ENCODE measurements at places on chromosomes 16 and 17.

DNA sequence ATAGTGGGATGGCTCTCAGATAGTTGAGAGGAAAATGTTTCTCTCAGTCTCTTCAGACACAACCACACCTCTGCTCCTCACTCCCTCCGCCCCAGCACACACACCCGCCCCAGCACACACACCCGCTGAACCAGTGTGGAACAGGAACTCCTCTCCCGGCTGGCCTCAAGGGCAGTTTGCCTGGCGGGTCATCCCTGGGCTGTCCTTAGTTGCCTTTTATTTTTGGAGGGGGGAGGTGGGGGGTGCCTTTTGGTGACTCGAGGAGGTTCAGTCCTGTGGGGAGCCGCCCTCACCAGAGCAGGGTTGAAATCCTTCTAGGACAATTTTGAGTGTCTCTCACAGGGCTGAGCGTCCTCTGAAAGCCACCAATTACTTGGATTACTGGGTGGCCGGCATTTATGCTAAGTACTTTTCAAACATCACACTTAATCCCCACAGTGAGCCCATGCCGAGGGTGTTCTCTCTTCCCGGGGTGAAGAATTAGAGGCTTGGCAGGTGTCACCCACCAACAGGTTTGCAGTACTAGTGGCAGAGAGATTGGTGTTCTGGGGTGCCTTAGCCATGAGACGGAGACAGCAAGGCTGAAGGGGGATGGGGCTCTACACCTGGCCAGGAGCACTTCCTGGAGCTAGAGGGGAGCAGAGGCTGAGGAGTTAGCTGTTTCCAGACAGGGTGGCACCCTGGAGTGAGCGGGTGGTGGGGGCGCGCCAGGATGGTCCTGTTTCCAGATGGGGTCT is 2.8 kb downstream of the RASD1 start:
- no peak for DNase-seq

DNA sequence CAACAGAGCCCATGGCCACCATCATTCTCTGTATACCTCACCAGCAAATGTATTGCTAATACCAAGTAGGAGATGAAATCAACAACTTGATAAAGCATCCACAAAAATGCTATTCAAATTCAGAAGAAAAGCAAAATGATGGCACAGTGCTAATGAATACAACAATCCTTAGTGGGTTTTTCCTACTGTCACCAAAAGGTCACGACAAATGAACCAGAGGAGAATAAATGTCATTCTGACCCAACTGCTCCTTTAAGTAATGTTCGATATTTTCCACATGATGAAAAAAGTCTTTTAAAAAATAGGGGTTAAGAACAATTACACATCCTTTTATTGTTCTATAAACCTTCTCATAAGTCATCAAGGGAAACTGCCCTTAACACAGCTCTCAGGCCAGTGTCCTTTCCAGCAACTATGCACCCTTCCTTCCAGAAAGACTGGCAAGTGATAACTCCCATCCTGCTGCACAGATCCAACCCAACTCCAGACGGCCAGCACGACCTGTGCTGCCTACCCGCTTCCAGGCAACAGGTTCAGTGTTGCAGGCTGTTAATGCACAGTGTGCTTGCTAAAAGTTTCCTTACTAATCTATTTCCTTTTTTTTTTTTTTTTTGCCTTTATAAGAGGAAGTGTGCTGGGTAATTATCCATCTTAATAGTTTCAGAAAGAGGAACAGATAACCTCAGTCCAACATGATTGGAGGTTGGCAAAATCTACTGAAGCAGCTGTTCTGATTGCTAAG is 15.4 kb downstream of the FBXO31 start:
- DNase-seq, result no peak

GRCh38 chr16:1002399-1003166 is 21.0 kb downstream of the SOX8 start:
- DNase-seq, result no peak

DNA sequence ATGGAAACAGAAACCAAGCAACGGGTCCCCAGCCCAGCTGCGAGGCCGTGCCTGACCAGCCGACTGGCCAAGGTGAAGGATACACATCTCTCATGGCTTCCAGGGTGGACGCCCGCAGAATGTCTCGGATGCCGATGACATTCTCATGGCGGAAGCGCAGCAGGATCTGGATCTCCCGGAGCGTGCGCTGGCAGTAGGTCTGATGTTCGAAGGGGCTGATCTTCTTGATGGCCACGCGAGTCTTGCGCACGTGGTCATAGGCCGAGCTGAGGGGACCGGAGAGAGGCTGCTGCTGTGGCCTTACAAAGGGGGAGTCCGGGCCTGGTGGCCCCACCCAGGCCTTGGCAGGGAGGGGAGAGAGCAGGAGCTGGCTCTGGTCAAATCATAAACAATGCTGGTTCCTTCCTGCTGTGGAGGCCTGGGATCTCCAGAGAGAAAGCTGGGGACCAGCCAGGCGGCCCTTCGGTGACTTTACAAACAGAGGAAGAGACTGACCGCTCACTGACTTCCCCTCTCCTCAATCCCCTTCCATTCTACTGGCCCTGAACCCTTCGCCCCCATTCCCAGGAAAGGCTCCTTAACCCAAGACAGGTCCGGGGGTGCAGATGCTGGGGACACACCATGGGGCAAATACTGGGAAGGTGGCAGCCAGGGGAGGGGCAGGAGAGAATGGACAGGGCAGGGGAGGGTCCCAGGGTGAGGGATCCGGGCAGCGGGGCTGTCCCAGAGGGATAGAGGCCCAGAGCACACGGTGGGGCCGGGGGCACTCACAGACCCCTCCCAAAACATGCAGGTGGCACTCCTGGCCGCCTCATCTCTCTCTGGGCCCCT is 1.1 kb downstream of the MAPK3 start:
- DNase-seq, result no peak

DNA sequence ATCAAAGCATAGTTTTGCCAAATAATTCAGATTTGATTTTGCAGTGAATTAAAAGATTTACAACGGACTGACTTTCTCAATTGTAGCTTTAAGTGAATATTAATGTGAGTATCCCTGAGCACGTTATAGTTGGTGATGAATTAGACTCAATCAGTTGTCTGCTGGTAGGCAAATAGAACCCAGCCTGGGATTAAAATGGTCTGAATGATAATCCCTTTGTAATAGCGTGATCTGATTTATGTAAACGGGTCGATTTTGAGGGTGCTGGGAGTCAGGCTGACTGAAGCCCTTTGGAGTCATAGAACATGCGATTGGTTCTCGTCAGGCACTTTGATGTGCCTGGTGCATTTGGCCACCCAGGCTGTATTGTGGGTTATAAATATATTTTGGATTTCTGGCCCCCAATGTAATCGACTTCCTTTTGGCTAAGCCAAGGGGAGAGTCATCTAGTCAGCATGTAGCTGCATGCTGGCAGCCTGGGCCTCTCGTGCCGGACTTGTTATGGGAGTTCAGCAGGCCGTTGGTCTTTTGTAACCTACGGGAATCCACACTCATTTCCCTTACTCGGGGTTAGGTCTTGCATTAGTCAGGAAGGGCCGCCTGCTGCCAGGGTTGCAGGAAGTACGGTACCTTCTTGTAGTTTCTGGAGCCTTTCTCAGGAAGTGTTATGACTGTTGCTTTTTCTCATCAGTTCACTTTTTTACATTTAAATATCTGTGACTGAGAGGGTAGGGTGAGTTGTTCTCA is 5.4 kb downstream of the PGS1 start:
- no peak for DNase-seq

DNA sequence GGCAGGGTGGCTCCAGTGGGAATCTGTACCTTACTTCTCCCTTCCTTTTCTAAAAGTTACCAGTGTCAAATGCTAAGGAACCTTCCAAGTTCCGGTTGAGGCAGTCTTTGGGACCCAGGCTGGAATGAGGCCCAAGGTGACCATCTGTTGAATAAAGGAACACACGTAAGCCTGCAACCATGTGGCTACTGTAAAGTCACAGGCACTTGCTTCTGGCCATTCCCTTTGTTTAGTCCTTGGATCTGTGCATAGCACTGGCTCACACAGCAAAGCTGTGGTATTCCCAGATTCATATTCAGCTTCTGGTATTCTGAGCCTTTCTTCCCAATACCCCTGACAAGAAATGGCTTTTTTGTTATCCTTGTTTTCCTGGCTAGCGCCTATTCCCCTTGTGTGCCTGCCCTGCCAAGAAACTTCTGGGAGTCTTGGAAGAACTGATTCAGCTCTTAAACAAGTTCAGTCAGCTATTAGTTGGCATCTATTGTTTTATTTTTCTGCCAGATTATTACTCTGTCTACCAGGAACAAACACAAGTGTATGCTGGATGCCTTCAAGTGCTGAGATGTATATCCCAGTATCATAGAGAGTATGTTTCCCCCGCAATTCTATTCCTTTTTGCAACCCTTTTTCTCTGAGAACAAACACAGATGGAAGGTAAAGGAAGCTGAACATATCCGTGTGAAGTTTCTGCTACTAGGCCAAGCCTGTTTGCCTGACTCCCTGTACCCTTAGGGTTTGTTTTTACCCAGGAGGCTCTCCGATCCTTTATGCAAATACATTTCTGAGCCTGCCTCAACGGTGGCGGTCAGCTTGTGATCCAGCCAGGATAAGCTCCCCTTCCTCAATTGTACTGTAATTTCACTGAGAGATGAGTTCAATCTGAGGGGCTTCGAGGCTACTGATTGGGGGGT is 13.2 kb downstream of the TMEM238L start:
- no peak for DNase-seq

- DNase-seq, result no peak
Observed at GRCh38 chr16:379183-379960, 2.4 kb downstream of the PGAP6 start.

GRCh38 chr16:81483970-81484595 is 39.5 kb downstream of the CMIP start:
- no peak for DNase-seq

GRCh38 chr16:28118637-28119036 is 55.1 kb upstream of the GSG1L start:
- DNase-seq, result no peak

GRCh38 chr17:35559495-35560210 is 966 bp downstream of the SLFN14 start:
- no peak for DNase-seq

GRCh38 chr16:28899882-28900590 is 21.7 kb downstream of the ATP2A1 start:
- no peak for DNase-seq

DNA sequence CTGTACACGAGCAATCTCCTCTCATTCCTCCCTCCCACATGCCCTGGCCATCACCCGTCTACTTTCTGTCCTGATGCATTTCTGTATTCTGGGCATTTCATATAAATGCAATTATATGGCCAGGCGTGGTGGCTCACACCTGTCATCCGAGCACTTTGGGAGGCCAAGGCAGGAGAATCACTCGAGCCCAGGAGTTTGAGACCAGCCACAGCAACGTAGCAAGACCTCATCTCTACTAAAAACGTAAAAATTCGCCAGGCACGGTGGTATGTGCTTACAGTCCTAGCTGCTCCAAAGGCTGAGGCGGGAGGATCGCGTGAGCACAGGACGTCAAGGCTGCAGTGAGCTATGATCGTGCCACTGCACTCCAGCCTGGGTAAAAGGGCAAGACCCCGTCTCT is 4.8 kb downstream of the MEAK7 start:
- DNase-seq, result no peak

DNA sequence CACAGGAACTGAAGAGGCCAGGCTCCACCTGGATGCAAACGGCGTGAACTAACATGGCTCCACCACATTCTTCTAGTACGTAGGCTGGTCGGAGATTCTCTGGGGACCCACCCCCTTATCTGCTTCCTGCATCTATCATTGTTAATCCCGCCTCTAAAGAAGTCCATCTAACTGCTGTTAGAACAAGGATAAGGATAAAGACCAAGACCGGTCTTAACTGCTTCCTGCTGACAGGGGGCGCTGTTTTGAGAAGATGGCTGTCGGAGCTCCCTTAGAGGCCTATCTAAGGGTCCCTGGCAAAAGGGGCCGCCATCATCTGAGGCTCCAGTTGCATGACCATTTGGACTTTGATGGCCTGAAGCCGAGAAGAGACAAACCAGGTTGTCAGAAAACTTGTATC is 25.8 kb upstream of the TNFSF12 start:
- no peak for DNase-seq

DNA sequence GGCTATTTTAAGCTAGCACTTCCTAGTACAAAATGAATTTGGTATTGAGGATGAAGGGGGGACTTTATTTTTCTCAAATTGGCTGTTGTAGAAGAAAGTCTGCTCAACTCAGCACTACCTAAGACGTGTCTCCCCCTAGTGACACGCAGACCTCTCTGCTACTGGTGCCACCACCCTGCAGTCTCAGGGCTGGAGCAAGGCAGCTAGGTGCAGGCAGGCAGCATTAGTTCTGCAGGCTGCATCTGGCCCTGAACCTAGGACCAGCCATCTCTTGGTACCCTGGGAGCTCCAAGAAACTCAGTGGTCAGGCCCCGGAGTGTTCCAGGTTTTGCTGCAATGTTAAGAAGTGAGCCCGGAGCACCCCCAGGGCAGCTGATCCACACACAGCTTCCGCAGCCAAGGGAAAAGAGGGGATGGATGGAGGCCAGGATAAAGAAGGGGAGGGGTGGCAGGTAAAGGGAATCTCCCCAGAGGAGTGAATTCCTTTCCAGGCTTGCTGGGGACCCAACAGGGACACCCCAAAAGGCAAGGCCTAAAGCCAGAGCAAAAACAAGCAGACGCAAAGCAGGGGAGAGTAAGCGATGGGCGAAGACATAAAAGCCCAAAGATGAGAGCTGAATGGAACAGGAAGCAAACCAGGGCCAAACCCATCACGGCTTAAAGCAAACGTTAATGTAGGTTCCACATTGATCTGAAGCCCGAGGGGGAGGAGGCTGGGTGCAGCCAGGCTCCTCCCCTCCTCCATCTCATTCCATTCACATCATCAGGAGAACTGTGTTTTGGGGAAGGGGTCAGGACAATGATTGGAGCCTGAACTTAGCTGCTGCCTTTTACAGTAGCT is 200.5 kb downstream of the ZFHX3 start:
- no peak for DNase-seq

GRCh38 chr16:87834668-87835473 is 34.4 kb downstream of the SLC7A5 start:
- DNase-seq, result no peak

DNA sequence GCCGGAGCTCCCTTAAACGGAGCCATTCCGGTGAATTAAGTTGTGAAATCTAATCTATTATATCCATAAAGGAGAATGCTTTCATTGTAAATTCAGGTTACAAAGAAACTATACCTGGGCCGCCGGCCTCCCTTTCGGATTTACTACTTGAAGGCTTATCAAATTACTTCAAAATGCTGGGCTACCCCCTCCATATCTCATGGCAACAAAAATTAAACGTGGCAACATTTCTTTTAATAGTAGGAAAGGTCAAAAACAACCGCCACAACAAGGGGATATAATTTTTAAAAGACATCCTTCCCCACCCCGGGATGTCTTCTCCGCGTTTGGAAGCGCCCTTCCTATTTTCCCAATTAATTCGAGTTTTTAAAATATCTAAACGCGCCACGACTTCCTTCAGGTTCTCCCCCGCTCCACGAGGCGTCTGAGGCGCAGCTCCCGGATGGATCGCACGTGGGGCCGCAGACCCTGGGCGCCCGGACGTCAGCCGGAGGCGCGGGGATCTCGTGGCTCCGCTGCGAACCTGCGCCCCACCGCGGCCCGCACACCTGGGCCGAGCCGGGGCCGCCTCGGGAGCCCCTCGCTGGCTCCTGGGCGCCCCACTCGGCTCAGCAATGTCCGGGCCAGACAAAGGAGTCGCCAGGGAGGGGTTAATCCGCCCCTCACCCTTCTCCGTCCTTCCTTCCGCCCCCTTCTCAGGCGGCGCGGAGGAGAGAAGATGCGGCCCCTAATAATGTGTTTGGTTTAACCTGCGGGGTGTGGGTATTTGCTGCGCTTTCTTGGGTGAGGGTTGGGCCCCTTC is 47.4 kb upstream of the SLC38A10 start:
- no peak for DNase-seq

- no peak for DNase-seq
Observed at GRCh38 chr17:47693731-47694580, at the start of gene TBKBP1. TBKBP1 (plus strand) TSS chr17:47694161; CDS start chr17:47696113, 1,952 bp downstream.

- no peak for DNase-seq
Observed at GRCh38 chr16:67979955-67980678, at the start of gene DPEP3. DPEP3 (minus strand) TSS chr16:67980499; CDS start chr16:67980380, 119 bp downstream.

GRCh38 chr16:29745121-29745852 is 503 bp downstream of the C16orf54 start:
- DNase-seq, result peak; percentile 78
